ENCODE measurements at places on chromosomes 3 and 15.

- DNase-seq = no peak
Observed at GRCh38 chr3:16338999-16339398, 74.0 kb downstream of the OXNAD1 start.

DNA sequence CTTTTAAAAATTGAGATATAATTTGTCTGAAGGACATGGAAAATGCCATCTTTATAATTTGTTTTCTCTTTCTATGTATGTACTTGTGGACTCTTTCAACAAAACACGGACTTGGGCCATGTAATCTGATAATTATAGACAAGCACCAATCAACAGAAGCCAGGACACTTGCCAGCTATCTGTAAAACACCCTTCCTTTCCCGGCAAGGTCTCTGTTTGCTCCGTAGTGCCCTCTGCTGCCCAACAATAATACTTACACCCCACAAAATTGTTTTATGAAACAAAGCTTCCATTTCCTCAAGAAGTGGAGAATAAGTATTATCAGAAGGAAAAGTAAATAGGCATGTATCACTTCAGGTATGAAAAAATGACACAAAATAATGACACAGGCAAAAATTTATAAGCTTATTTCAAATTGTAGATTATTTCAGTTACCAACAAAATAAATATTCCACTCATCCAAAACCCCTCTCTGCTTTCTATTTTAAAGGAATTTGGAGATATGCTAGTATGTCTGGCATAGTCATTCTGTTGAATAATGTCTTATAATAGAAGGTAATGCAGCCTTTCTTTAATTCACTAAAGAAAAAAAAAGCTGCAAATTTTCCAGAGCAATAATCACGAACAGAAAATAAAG is 32.8 kb downstream of the MYH15 start:
- no peak for DNase-seq

DNA sequence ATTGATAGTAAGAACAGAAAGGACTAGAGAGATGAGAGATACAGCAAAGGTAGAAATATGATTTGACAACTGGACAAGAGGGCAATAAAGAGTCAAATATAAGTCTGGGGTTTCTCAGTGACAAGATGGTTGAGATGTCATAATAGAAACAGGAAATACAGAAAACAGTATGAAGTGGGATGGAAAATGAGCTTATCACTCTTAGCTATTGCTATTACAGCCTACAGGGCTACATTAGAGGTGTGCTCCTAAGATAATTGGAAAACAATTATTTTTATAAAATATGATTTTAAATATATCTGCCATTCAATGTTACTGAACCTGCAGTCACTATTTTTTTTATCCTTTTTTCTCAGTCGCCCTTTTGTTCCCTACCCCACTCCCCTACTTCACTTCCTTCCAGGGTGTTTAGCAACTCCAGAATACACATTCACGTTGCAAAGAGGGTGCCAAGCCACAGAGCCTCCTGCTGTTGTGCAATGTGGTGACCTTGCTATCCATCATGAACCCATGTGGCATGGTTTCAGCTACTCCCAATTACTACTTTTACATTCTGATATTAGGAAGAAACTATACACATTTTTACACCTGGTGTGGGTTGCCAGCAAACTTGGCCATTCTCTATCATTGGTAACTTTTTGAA is 6.0 kb downstream of the NRG4 start:
- no peak for DNase-seq

DNA sequence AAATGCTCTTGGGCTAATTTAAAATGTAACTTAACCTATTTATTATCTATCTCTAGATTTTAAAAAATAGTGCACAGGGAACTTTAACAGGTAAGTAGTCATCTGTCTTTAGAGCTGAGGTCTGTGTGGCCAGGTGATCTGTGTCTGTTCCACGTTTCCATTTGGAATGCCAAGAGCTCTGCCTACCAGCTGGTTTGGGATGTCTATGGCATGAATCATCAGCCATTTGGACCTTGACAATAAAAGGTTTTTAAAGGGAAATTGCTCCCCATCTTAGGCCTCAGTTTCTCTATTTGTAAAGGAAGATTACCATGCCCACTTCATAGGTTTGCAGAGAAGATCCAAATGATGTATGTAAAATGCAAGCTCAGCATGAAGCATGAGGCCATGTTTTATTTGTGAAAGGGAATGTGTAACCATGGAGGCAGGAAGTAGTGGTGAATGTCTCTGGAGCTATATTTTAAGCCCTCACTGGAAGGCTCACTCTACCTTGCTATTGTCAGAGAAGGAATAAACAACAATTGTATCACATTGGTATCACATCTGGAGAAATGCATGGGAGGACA is 548.1 kb upstream of the LMCD1 start:
- no peak for DNase-seq

DNA sequence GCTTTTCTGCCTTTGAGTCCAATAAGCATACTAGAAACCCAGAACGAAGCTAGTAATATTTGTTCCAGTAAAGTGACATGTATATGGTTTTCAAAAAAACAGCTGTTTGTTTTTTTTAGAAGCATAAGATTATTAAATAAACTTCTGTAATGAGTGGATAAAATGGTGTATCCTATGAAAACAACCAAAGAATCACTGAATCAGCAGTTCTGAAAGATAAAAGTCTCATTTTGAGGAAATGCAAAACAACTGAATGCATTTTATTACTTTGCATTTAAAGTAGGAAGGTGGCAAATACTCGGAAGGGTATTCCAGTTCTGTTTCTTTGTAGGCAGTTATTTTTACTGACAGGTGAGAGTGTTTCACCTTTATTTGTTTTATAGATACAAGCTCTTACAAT is 107.0 kb downstream of the CNTN4 start:
- DNase-seq = no peak
